ENCODE measurements at places on chromosomes 12 and 14.

GRCh38 chr14:31307198-31307597 is 99.6 kb upstream of the HECTD1 start:
- DNase-seq = no peak
- peaks cover 28% of the 10 kb centered on the region for H3K36me3 ChIP-seq
- H3K4me3 ChIP-seq = no peak overlapping the region

DNA sequence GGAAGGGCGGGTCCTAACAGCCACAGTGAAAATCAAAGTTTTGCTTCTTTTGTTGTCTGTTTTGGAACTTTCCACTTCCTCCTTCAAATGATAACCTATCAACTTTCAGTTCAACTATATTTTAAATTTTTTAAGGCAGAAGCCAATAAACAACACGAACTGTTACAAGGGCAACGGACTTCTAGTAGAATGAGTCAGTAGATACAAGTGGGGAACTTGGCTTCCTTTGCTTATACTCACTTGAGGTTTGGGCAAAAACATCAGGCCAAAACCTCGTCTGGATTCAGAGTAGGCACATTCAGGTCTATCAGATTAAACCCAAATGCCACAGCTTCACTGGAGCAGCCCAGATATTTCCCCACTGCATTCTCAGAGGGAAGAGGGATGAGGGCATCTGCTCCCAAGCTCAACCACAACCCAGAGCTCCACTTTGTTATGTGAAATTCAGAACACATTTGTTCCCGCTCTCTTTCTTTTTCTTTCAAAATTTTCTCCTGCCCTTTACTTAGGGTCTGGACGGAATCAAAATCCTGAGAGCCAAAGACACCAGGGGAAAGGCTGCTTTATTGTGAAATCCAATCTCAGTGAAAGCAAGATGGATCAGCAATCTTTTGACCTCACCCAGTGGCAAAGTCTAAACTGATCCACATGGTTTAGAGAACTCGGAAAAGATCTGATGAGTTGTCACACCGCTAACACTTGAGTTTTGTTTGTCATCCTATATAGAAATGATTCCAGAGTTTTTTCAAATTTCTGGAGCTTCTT is 152.5 kb upstream of the BTG1 start:
- no peaks in the 10 kb centered on the region for H3K27me3 ChIP-seq
- H3K4me1 ChIP-seq = 0 out of 2 replicates have a peak, but pooled peaks cover 5% of the 10 kb centered on the region
- H3K27ac ChIP-seq = no peak overlapping the region
- H3K36me3 ChIP-seq = no peaks in the 10 kb centered on the region

- no peaks in the 10 kb centered on the region for H3K36me3 ChIP-seq
- no peaks in the 10 kb centered on the region for H3K27me3 ChIP-seq
- no peaks in the 10 kb centered on the region for H3K4me1 ChIP-seq
Observed at GRCh38 chr12:96436366-96437170, 36.3 kb upstream of the CDK17 start.

GRCh38 chr12:24902511-24903328 is 46.2 kb downstream of the BCAT1 start:
- H3K4me1 ChIP-seq = peaks cover 25% of the 10 kb centered on the region
- peak; percentile 54 for DNase-seq
- peaks cover 3% of the 10 kb centered on the region for H3K27me3 ChIP-seq

DNA sequence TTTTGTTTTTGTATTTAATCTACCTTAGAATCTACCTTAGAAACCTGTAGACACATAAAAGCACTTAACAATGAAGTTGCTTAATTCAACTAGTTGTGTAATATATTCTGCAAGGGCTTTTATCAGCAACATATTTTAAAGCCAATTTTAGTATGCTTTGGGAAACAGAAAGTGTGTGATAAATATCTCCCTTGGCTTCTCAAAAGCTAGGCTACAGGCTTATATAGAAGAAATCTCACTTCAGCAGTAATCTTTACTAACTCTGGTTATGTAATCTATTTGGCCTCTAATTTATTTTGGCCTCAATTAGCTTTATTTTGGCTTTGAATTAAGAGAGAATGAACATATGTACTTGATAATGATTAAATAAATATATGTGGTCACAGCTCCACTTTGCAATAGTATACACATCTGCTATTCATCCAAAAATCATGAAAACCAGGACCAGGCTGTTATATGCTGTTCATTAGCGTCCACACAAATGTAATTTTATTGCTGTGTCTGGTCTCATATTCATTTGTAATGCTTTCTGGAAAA is 37.2 kb downstream of the LRP6 start:
- no peak overlapping the region for H3K4me3 ChIP-seq
- H3K36me3 ChIP-seq = peaks cover 3% of the 10 kb centered on the region
- no peak for DNase-seq
- H3K27ac ChIP-seq = no peak overlapping the region
- peaks cover 46% of the 10 kb centered on the region for H3K4me1 ChIP-seq
- H3K27me3 ChIP-seq = no peaks in the 10 kb centered on the region

DNA sequence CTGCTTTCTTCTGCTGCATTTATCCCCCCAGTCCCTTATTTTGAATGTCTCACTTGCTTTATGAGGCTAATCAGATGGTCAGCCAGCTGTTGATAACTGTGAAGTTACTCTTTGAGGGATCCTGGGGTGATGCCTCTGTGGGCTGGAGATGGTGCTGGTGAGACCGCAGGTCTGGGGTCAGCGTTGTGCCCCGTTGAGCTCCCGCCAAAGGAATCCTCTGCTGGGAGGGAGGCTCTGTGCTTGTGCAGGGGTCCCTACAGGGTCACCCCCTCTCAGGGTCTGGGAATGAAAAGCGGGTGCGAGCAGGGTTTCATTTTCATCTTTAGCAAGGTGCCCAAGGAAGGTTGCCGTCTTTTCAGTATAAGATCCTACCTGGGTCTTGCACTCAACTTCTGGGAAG is 161.2 kb upstream of the RTL1 start:
- no peak overlapping the region for H3K4me3 ChIP-seq
- H3K4me1 ChIP-seq = no peaks in the 10 kb centered on the region
- no peak overlapping the region for H3K27ac ChIP-seq
- peaks cover 46% of the 10 kb centered on the region for H3K36me3 ChIP-seq
- no peaks in the 10 kb centered on the region for H3K27me3 ChIP-seq

- H3K36me3 ChIP-seq = no peaks in the 10 kb centered on the region
- H3K4me3 ChIP-seq = peak overlapping the region; percentile 41
- DNase-seq = peak; percentile 47
- no peaks in the 10 kb centered on the region for H3K27me3 ChIP-seq
- H3K27ac ChIP-seq = no peak overlapping the region
Observed at GRCh38 chr14:58072288-58073071, 79.5 kb downstream of the ARMH4 start.

DNA sequence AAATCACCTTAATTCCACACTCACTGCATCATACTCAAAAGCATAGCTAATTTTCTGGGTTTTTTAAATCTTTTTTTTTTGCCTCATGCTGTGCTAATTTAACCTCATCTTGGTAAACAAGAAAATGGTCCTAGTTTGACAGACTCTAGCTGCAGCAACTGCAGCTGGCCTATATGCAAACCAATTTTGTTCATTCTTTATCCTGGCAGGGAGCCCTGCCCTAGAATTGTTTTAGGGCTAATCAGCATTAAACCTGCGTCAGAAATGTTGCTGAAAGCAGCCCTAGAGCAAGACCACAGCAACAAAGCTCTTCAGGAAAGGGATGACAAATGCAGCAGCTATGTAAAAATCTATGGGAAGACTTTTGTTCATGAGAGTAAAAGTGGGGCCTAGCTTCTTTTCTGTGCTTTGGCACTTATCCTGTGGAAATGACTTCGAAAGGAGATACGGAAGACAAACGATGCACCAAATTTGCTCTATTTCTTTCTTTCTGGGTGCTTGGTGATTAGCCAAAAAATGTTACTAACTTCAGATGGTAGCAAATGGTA is 72.2 kb downstream of the DENND5B start:
- no peaks in the 10 kb centered on the region for H3K27me3 ChIP-seq
- no peaks in the 10 kb centered on the region for H3K36me3 ChIP-seq
- DNase-seq = peak; percentile 31
- peak overlapping the region; percentile 96 for H3K27ac ChIP-seq
- H3K4me1 ChIP-seq = peaks cover 65% of the 10 kb centered on the region

- peaks cover 16% of the 10 kb centered on the region for H3K4me1 ChIP-seq
- no peak overlapping the region for H3K4me3 ChIP-seq
- no peak overlapping the region for H3K27ac ChIP-seq
- peaks cover 18% of the 10 kb centered on the region for H3K36me3 ChIP-seq
Observed at GRCh38 chr12:58283553-58283952, 342.2 kb downstream of the ATP23 start.

- no peak for DNase-seq
- peaks cover 10% of the 10 kb centered on the region for H3K36me3 ChIP-seq
- no peak overlapping the region for H3K27ac ChIP-seq
- no peaks in the 10 kb centered on the region for H3K27me3 ChIP-seq
Observed at GRCh38 chr12:19884021-19884492, 444.8 kb downstream of the AEBP2 start.

- no peak overlapping the region for H3K4me3 ChIP-seq
- no peaks in the 10 kb centered on the region for H3K27me3 ChIP-seq
- no peaks in the 10 kb centered on the region for H3K4me1 ChIP-seq
- H3K27ac ChIP-seq = no peak overlapping the region
- DNase-seq = no peak
Observed at GRCh38 chr14:103641161-103641560, 12.2 kb downstream of the KLC1 start.

DNA sequence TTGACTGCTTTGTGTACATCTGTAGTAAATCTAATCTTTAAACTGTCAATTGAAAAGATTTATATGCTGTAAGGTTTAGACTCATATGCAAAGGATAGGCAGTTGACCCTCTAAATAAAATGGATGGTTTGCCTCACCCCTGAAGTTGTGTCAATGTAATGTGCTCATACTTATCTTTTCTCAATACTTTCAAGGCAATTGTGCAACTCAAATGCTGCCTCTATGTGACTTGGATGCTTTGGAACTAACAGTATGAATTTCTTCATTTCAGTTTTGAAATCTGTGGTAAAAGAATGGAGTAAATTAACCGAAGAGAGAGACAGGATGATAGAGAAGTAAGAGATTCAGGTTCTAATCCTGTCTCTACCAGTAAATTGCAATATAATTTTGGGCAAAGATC is 9.7 kb downstream of the PDE6H start:
- H3K4me3 ChIP-seq = no peak overlapping the region
- H3K4me1 ChIP-seq = 0 out of 2 replicates have a peak, but pooled peaks cover 2% of the 10 kb centered on the region
- DNase-seq = no peak
- no peak overlapping the region for H3K27ac ChIP-seq
- no peaks in the 10 kb centered on the region for H3K36me3 ChIP-seq

GRCh38 chr14:71398450-71398849 is 491.2 kb downstream of the PCNX1 start:
- H3K36me3 ChIP-seq = no peaks in the 10 kb centered on the region
- no peaks in the 10 kb centered on the region for H3K27me3 ChIP-seq
- peaks cover 25% of the 10 kb centered on the region for H3K4me1 ChIP-seq
- no peak overlapping the region for H3K4me3 ChIP-seq
- no peak overlapping the region for H3K27ac ChIP-seq

DNA sequence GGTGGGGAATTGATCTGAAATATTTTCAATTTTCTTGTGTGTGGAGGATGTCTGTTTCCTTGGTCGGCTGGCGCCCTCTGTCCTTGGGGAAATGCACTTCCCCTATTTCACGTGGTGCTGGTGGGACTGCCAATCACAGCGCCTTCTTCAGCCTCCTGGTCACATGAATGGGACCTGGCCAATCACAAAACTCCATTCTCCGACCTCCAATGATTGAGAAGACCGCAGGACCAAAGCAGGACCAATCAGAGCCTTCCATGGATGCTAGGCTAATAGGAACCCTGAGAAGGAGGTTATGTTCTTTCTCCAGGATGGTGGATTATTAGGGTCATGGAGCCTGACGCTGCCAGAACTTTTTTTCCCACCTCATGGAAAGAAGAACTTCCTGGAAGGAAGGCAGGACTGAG is 188.7 kb downstream of the TTC8 start:
- peaks cover 36% of the 10 kb centered on the region for H3K27me3 ChIP-seq
- peaks cover 4% of the 10 kb centered on the region for H3K4me1 ChIP-seq
- DNase-seq = peak; percentile 68
- no peak overlapping the region for H3K4me3 ChIP-seq

GRCh38 chr12:94768398-94769046 is 118.2 kb upstream of the TMCC3 start:
- H3K27me3 ChIP-seq = peaks cover 27% of the 10 kb centered on the region
- no peak for DNase-seq
- H3K4me1 ChIP-seq = peaks cover 38% of the 10 kb centered on the region
- H3K27ac ChIP-seq = no peak overlapping the region
- H3K36me3 ChIP-seq = no peaks in the 10 kb centered on the region

- no peaks in the 10 kb centered on the region for H3K36me3 ChIP-seq
- H3K27me3 ChIP-seq = peaks cover 4% of the 10 kb centered on the region
- DNase-seq = no peak
- no peak overlapping the region for H3K4me3 ChIP-seq
Observed at GRCh38 chr12:32034045-32034444, 72.6 kb upstream of the BICD1 start.

GRCh38 chr14:57089901-57090300 is 178.8 kb downstream of the EXOC5 start:
- no peak overlapping the region for H3K4me3 ChIP-seq
- DNase-seq = no peak
- no peaks in the 10 kb centered on the region for H3K27me3 ChIP-seq
- H3K4me1 ChIP-seq = peaks cover 22% of the 10 kb centered on the region

- DNase-seq = no peak
- no peak overlapping the region for H3K4me3 ChIP-seq
Observed at GRCh38 chr14:72366619-72367018, 434.4 kb downstream of the RGS6 start.

- no peak overlapping the region for H3K27ac ChIP-seq
- H3K4me3 ChIP-seq = no peak overlapping the region
- no peak for DNase-seq
- peaks cover 81% of the 10 kb centered on the region for H3K36me3 ChIP-seq
Observed at GRCh38 chr12:128652136-128652751, 171.5 kb downstream of the SLC15A4 start.

- H3K27me3 ChIP-seq = peaks cover 63% of the 10 kb centered on the region
- H3K4me1 ChIP-seq = peaks cover 2% of the 10 kb centered on the region
- H3K4me3 ChIP-seq = no peak overlapping the region
- no peaks in the 10 kb centered on the region for H3K36me3 ChIP-seq
- no peak for DNase-seq
Observed at GRCh38 chr12:132557291-132558015, 52.9 kb downstream of the LRCOL1 start.

DNA sequence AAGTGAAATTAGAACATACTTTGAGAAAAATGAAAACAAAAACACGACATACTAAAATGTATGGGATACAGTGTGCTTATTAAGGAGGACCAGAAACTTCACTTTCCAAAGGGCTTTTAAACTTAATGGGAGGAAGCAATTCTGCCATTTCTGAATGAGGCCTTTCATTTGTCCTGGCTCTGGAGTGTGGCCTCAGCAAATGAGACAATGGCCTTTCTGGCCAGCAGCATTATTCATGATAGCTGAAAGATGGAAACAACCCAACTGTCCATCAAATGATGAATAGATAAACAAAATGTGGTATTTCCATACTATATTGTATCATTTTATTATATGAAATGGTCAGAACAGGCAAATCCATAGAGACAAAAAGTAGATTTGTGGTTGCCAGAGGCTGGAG is 338.6 kb downstream of the CEP128 start:
- no peaks in the 10 kb centered on the region for H3K36me3 ChIP-seq
- H3K4me3 ChIP-seq = no peak overlapping the region
- no peaks in the 10 kb centered on the region for H3K27me3 ChIP-seq
- no peaks in the 10 kb centered on the region for H3K4me1 ChIP-seq

DNA sequence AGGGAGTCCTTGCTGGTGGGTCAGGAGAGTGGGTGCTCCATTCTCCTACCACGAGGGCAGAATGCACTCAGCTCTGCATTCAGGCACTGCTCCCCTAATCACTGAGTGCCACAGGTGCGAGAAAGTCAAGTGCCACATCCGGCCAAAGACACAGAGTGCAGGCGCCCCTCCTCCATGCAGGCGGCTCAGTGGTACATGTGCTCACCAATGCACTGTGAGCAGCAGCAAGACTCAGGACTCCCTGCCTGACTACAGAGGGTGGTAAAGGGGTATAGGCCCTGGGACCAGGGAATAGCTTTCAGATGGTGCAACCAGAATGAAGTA is 32.9 kb downstream of the ZFYVE21 start:
- 0 out of 2 replicates have a peak, but pooled peaks cover 2% of the 10 kb centered on the region for H3K4me1 ChIP-seq
- H3K36me3 ChIP-seq = no peaks in the 10 kb centered on the region
- no peak for DNase-seq
- no peak overlapping the region for H3K4me3 ChIP-seq
- no peaks in the 10 kb centered on the region for H3K27me3 ChIP-seq
- H3K27ac ChIP-seq = no peak overlapping the region
